Natural killer cell (primary cell): ENCODE measurements at places on chromosomes 12 and 14. TPM values are rescaled to one million over a fixed set of nuclear protein-coding genes. Genes with fewer than 3 reads are reported as not detected.

DNA sequence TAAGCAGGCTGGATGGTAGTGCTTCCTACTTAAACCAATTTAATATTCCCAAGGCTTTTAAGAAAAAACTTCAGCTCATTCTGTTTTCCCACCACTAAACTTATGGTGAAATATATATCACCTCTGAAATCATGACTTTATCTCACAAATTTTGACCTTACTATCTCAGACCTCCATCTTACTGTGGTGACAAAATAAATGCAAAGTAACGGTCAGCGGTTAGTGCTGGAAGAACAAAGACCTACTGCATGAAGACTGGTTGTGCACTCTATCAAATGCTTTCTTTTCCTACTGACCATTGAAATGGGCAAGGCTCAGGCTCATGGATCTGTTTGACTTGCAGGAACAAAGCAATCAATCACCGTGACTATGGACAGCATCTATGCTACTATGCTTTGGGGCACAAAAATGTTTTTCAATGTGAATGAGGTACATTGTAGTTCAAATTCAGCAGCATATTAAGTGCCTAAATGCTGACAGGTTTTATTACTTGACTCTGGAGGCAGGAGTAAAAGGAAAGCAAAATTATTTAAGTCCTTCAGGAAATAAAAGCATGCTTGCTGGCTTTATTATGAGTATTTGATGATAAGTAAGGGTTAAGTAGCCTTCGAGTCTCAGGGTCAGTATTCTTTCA is 43.1 kb upstream of the GTF2A1 start:
- no peak overlapping the region for H3K4me3 ChIP-seq
- no peaks in the 10 kb centered on the region for H3K4me1 ChIP-seq
- no peaks in the 10 kb centered on the region for H3K27me3 ChIP-seq

DNA sequence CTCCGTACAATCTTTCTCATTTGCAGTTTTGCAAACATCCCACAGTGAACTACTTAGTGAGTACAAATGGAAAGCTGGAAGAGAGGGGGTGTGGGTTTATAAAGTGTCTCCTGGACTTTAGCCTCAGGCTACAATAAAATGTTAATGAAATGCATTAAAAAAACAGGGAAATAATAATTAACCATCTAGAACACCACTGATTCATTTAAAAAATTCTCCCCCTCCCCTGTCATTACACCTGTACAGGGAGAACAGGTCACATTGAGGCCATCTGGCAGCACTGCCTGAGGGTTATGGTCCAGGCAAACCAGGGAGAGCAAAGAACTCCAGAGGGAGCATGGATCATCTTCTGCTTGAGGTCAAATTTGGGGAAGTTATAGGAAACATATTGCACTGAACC is 96.3 kb downstream of the TSPAN8 start:
- no peak for DNase-seq
- no peak overlapping the region for H3K4me3 ChIP-seq
- no peaks in the 10 kb centered on the region for H3K4me1 ChIP-seq
- H3K27me3 ChIP-seq: no peaks in the 10 kb centered on the region

- H3K27me3 ChIP-seq: no peaks in the 10 kb centered on the region
- H3K4me3 ChIP-seq: no peak overlapping the region
- no peaks in the 10 kb centered on the region for H3K36me3 ChIP-seq
- no peak for DNase-seq
Measured at GRCh38 chr12:71236133-71236660, 78.4 kb upstream of the TSPAN8 start.

DNA sequence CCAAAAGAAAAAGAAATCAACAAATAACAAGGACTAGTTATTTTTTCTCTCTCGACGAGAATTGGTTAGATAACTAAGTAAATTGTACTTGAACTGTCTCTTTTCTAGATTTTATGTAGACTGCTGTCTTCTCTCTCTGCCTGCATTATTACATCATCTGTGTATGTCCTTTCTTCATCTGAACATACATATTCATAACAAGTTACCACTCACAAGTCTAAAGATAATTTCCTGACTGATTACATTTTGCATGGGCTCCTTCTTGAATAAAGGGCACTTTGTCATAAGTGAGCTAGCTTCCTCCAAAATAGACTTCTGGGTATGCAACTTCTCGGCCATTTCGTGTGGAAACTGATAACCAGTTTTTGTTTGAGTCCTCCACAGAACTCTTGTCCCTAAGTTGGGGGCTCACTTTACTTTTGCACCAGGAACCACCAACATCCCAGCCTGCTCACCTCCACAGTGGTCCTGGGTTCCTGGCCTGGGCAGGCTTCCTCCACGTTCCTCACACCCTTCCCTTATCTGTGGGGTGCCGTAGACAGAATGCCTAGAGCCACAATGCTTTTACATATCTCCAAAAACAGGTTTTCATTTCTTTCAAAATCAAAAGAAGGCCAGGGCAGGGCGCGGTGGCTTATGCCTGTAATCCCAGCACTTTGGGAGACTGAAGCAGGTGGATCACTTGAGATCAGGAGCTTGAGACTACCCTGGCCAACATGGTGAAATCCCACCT is 6.2 kb upstream of the DDX47 start:
- no peaks in the 10 kb centered on the region for H3K27me3 ChIP-seq
- H3K36me3 ChIP-seq: no peaks in the 10 kb centered on the region
- DNase-seq: no peak
- no peak overlapping the region for H3K4me3 ChIP-seq

- H3K27ac ChIP-seq: no peak overlapping the region
- peaks cover 18% of the 10 kb centered on the region for H3K4me1 ChIP-seq
- H3K36me3 ChIP-seq: no peaks in the 10 kb centered on the region
- H3K4me3 ChIP-seq: no peak overlapping the region
- DNase-seq: no peak
Measured at GRCh38 chr12:55705782-55706402, 1.8 kb downstream of the ITGA7 start.

GRCh38 chr12:19277711-19278110 is 148.2 kb downstream of the PLEKHA5 start:
- no peak overlapping the region for H3K4me3 ChIP-seq
- no peaks in the 10 kb centered on the region for H3K27me3 ChIP-seq
- no peak for DNase-seq
- peaks cover 15% of the 10 kb centered on the region for H3K4me1 ChIP-seq
- no peak overlapping the region for H3K27ac ChIP-seq
- H3K36me3 ChIP-seq: no peaks in the 10 kb centered on the region

DNA sequence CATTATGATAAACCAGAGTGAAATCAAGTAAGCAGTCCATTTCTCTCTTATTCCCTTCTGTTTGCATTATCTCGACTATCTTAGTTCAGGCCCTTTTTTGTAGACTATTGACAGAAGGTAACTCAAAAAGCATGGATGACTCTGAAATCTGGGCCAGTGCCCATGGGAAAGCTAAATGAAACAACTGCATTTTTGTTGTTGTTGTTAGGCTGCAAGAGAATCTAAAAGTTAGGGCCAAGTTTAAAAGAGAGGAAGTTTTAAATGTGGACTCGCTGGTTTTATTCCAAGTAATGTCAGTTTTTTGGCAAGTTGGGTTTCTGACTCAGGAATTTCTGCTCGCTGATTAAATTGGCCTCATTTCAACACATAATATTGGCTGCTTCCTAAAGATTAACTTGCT is 201.1 kb downstream of the PIK3C2G start:
- no peak overlapping the region for H3K4me3 ChIP-seq
- H3K4me1 ChIP-seq: no peaks in the 10 kb centered on the region

The TAS2R9 gene
- not detected for total RNA-seq

The CLEC1B gene
- total RNA-seq: 1.0 TPM

The IL26 gene
- total RNA-seq: not detected

The PLEKHD1 gene
- 1.0 TPM for total RNA-seq

The LHX5 gene
- not detected for total RNA-seq
